ENCODE measurements at places on chromosomes 3 and 15.

DNA sequence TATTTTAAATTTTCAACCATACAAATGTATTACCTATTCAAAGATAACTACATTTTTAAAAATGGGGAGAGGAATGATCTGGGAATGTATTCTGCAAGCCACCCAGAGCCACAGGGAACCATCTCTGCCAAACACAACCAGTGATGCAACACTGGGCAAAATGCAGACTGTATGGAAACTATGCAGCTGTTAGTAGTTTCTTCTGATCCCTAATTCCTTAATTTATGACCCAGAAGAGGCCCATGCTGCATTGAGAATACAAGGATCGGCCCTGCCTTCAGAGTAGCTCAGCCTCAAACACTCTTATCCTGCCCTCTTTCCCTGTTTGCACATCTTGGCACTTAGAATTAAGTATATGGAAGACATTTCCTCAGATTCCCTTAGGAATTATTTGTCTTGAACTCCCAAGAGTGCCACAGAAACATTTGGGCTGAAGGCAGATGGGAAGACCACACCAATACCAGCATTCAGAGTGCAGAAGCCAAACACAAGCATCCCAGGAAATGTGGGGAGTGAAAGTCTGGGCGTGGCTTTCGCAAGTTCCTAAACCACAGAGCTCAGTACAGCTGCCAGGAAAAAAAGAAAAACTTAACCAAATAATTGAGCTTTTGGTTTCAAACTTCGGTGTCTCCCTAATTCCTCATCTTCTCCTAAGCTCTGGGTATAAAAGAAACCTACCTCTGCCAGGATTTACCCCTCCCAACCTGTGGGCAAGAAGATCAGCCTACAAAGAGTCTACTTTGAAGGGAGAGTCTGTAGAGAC, 5.3 kb downstream of the SNUPN start:
- no peak for DNase-seq

DNA sequence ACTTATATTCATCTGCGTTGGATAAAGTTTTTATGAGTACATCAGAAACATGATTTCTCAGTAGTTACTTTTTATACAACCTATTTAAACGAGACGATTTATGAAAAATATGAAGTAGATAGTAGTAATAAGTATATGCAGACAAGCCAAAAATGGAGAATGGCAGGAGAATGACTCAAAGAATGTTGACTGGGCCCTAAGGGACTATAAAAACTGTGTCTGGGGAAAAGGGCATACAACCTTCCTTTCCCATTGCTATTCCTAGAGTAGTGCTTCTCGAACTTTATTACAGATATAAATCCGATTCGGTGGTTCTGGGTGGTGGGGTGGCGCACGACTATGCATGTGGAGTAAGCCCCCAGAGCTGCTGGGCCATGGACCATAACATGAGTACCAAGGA, 558.5 kb downstream of the FOXP1 start:
- DNase-seq, result no peak

- no peak for DNase-seq
Observed at GRCh38 chr3:18370672-18371071, 54.5 kb downstream of the SATB1 start.

- DNase-seq, result no peak
Observed at GRCh38 chr3:22156868-22157267, 405.9 kb upstream of the ZNF385D start.

DNA sequence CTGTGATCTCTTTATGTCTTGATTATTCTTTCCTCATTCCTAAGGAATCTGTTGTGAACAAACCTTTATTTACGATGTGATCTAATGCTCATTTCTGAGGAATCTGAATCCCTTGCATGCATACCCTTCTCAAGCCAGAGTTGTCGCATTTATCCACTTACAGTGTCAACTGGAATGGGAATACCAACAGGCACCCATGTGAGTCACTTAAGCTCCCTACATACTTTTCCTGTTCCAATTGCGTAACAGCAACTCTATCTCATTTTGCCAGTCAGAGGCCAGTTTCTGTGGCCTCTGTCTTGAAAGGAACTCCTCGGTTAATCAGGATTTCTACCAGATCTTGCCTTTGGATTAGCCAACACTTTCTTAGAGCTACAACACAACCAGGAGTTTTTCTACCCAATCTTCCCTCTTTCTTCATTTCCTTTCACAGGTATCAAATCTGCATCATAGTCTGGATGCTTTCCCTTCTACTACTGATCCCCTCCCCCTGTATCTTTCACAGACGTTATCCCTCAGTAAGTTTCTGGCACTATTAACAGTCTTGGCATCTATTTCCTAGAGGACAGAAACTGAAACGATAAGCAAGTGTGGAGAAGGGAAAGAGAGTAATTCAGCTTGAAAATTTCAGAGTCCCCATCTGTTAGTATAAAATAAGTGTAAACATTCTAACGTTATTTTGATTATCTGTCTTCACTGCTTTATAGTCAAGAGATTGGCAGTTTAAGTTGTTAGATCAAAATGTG, 66.8 kb upstream of the BCHE start:
- DNase-seq, result no peak

DNA sequence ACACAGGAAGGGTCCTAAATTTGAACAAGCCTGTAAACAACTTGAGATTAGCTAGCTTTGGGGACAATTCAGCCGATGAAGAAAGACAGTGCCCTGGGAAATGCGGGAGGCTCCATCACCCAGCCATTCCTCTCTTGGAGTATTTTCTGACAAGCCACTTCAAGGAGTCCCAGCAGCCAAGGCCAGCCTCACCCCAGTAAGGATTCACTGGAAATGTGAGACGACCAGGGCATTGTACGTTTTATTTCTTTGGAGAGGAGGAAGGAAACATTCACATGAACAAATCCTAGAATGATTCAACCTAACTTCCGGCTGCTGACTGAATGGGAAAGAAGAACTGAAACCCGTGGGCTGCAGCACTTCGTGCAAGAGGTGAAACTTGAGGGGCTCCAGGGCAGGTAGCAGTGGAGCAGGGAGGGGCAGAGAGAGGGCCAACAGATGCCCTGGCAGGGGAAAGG, 116.4 kb upstream of the ARHGEF3 start:
- no peak for DNase-seq

GRCh38 chr15:49041426-49041825, 4.8 kb downstream of the SECISBP2L start:
- no peak for DNase-seq

- DNase-seq, result no peak
Observed at GRCh38 chr3:59766200-59766872, 716.5 kb upstream of the CFAP20DC start.

DNA sequence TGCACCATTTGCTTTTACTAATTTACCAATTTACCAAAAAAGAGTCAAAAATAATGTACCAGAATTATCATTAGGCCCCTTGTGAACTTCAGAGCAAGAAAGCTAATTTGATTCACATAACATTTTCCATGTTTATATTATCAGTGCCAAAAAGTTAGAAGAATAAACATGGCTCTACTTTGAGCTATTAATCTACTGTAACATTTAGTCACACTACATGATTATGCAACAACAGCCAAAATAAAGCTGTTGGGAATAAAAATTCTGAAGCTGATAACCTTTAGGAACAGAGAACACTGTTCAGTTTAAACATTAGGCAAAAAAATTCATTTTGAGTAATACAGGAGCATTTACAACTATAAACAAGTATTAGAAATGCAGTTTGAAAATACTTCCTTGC, 63.6 kb downstream of the PROS1 start:
- DNase-seq, result no peak

- DNase-seq, result no peak
Observed at GRCh38 chr3:134242649-134243617, 7.7 kb downstream of the RYK start.

DNA sequence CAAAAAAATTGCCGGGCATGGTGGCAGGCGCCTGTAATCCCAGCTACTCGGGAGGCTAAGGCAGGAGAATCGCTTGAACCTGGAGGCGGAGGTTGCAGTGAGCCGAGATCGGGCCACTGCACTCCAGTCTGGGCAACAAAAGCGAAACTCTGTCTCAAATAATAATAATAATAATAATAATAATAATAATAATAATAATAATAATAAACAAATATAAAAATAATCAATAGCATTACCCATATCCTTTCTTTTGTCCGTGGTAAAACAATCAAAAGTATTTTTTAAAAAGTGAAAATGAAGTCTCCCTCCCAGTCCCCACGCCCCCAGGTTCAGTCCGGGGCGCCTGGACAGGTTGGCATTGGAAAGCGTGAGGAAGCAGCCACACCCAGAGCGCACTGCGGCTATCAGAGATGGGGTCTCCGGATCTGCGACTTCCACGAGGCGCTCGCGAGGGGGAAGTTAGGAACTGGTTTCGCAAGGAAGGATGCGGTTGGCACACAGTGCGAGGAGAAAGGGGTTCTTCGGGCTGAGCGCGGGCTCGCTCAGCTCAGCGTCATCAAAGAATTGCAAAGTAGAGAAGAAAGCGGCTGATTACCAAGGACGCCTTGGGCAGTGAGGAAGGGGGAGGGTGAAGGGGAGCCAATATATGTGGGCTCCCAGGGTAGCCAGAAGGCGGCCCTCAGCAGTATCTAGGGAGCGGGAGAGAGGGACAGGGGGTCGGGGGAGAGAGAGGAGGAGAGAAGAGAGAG, 69.5 kb upstream of the EPHB3 start:
- no peak for DNase-seq

DNA sequence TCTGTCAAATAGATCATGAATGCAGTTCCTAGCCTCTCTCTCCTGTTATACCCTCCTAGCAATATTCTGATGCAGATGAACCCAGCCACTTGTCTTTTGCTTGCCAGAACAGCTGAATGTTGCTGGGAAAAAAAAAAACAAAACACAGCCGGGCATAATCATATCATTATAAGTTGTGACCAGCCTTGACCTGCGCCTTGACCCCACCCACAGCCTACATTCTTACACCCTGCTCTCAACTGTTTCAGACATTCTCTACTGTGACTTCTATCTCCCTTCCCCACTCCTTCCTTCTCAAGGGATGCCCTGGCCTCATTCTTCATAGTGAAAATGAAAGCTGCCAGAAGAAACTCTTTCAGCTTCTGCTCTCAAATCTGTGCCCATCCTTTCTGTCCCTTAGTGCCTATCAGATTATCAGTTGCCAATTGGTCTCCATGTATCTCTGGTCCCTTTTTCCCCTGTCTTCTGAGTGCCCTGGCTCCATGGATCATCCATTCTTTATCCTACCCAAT, 389.1 kb upstream of the TPRG1 start:
- DNase-seq, result no peak

DNA sequence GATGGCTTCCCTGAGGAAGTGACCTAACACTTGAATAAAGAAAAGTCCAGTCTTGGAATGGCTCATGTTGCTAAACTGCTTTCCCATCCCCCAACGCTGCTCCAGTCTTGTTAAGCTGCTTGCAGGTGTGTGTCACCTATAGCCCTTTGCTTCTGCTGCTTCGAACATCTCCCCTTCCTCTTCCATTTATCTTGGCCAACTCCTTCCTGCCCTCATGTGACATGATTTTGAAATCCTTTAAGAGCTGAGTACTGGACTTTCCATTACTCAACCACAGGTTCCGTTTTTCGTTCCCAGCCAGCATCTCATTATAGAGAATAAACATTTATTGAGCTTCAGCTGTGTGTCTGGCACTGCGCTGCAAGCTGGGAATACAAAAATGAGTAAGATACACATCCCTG, 1.7 kb downstream of the ATG7 start:
- no peak for DNase-seq

GRCh38 chr3:88031642-88032077, 27.1 kb downstream of the CGGBP1 start:
- DNase-seq, result peak; percentile 64

DNA sequence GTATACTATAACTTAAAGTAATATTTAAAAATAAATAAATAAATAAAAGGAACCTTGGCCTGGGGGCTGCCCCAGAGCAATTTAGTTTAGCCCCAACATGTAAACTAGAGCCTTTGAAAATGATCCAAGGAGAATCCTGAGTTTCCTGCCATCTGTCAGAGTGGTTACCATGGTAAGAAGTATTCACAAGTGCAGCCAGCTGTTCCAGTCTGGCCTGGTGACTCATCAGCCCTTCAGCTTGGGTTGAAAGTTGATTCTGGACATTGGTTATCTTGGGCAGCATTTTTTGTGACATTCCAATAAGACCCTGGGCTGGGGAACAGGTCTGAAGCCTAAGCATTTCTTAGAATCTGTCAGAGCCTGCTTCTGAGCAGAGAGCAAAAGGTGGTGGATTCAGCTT, 72.7 kb upstream of the LRTM1 start:
- DNase-seq, result no peak

DNA sequence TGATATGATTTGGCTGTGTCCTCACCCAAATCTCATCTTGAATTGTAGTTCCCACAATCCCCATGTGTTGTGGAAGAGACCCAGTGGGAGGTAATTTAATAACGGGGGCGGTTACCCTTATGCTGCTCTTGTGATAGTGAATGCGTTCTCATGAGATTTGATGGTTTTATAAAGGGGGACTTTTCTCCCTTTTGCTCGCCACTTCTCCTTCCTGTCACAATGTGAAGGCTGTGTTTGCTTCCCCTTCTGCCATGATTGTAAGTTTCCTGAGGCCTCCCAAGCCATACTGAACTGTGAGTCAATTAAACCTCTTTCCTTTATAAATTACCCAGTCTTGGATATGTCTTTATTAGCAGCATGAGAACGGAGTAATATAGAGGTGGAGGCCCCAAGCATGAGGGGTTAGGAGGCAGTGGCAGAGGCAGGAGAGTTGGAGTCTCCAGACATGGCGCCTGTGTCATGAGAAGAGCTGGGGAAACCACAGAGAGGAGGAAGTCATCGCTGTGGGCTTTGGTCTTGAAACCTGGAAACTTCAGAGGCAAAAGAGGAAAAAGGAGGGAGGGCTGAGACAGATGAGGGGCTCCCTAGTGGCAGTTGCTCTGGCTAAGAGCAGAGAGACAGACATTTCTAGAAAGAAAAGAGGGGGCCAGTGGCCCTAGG, 107.8 kb upstream of the VEPH1 start:
- DNase-seq, result no peak
